CD14-positive monocyte (primary cell): ENCODE measurements at places on chromosomes 16 and 17. TPM values are rescaled to one million over a fixed set of nuclear protein-coding genes. Genes with fewer than 3 reads are reported as not detected.

The GP1BA gene
- polyA plus RNA-seq: 0.29 TPM

The KRT13 gene
- polyA plus RNA-seq: not detected

GRCh38 chr17:2704031-2704889, 7.3 kb downstream of the CLUH start:
- H3K36me3 ChIP-seq: peaks cover 52% of the 10 kb centered on the region
- H3K27ac ChIP-seq: no peak overlapping the region
- H3K4me3 ChIP-seq: no peak overlapping the region
- H3K4me1 ChIP-seq: peaks cover 4% of the 10 kb centered on the region

- DNase-seq: no peak
- peaks cover 29% of the 10 kb centered on the region for H3K4me1 ChIP-seq
- no peak overlapping the region for H3K4me3 ChIP-seq
- peaks cover 88% of the 10 kb centered on the region for H3K36me3 ChIP-seq
- peak overlapping the region; percentile 87 for H3K27ac ChIP-seq
- no peaks in the 10 kb centered on the region for H3K27me3 ChIP-seq
These were observed 6.1 kb downstream of the SEC14L1 start for GRCh38 chr17:77146882-77147281.

GRCh38 chr17:7045492-7046126, 1.7 kb upstream of the SLC16A11 start:
- DNase-seq: peak; percentile 71
- H3K4me1 ChIP-seq: peaks cover 43% of the 10 kb centered on the region
- H3K36me3 ChIP-seq: no peaks in the 10 kb centered on the region
- H3K4me3 ChIP-seq: no peak overlapping the region
- peaks cover 46% of the 10 kb centered on the region for H3K27me3 ChIP-seq
